Activated CD4-positive, alpha-beta T cell treated with anti-CD3 and anti-CD28 coated beads, Interleukin-2, amount 50 U/mL, for 24 hours (primary cell): ENCODE measurements at places on chromosomes 3 and 15.

DNA sequence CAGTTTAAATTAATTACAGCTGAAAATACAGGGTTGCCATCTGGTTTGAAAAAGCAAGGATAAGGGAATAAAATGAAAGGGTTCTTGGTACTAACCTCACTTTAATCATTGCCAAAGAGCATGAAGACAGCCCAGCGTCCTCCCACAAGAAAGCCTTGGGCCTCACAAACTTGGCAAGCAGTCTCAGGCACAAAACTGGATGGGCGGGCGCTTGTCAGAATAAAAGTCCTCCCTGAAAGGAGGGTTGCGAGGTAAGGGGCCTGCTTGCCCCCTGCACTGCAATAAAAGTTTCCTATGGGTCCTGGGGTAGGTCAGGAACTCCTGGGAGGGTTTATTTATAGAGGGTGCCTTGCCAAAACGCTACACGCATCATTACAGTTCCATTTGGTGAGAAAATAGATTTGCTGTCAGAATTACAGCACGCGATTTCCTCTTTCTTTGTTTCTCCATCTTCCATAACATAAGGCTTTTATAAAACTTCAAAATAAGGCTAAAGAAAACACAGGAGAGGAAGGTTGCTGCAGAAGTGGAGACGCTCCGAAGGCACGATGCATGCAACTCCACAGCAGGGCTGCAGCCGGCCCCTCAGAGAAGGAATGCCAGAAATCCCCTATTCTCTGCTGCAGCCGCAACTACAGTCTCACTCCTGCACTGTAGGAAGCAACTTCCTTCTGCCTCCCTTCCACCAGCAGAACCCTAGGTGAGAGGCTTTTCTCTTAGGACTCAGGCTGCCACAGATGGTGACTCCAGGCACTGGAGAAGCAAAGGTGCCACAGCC is 61.3 kb downstream of the VGLL4 start:
- no peak for DNase-seq

DNA sequence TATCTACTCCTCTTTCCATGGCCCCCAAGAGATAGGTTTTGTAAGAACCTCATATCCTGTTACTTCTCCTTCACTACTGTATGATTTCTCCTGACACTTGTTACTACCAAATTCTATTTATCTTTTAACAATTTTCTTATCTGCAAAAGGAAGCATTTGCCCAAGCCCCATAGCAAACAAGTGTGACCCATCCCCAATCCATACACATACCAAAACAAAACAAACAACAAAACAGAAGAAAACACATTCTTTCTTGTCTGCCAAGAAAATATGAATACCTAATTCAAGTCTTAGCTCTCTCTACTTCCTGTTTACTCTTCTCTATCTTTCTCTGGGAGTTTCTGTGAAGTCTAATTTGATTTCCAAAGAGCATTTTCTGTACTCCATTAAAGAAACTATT is 39.0 kb upstream of the AADAC start:
- no peak for DNase-seq

GRCh38 chr15:94231723-94232468 is 535 bp downstream of the MCTP2 start:
- no peak for DNase-seq

GRCh38 chr3:68271145-68271544 is 616.7 kb upstream of the SUCLG2 start:
- DNase-seq, result no peak

DNA sequence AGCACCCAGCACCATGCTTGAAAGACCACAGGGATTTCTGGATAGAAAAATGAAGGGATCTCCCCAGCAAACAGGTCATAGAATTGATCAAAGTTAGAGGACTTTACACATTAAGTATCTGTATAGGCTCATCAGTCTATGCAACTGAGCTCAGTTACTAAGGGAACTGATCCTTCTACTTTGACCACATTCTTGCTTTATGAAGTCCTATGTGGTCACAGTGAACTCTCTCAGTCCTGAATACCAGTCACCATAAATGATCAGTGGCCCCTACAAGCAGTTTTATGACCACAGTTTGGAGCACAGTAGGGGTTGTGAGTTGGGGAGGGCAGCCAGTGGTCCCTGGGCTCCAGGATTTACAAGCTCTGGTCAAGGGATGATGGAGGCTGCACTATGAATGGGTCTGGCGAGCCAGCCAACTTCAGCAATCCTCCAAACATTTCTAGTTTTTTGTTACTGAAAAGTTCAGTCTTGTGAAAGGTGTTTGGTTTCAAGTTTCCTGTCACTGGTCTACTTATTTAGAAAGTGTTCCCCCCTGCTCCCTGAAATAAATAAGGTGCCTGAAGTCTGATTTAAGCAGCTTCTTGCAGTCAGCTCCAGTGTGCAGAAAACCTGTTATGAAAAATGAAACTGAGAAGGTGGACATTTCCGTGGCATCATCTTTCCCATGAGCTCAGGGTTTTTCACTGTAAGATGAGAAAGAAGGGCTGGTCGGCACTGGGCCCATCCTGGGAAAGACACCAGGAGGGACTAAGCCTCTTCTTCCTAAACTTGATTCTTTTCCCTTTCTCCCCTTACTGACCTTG is 75.5 kb downstream of the DAPK2 start:
- no peak for DNase-seq

- no peak for DNase-seq
Measured at GRCh38 chr15:74239051-74239705, 3.1 kb downstream of the CCDC33 start.

DNA sequence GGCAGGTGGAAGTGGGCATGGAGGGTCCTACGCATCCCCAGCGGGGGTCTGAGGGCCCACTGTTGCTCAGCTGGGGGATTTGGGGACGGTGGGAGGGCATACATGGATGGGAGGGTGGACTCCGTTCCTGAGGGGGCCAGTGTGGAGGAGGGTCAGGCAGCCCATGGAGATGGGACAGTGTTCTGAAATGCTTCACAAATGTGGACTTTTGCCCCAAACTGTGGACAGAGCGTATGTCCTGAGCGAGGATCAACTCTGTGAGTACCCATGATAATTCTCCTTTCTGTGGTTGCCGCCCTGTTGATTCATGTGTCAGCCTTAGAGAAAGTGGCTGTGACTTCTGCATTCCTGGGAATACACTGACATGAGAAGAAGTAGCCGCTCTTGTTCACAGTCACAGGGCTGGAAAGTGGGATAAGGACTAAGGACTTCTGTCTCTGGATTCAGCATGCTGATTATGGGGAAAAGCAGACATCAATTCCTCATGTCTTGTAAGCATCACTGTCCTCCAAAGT is 33.4 kb downstream of the SMAD3 start:
- no peak for DNase-seq

DNA sequence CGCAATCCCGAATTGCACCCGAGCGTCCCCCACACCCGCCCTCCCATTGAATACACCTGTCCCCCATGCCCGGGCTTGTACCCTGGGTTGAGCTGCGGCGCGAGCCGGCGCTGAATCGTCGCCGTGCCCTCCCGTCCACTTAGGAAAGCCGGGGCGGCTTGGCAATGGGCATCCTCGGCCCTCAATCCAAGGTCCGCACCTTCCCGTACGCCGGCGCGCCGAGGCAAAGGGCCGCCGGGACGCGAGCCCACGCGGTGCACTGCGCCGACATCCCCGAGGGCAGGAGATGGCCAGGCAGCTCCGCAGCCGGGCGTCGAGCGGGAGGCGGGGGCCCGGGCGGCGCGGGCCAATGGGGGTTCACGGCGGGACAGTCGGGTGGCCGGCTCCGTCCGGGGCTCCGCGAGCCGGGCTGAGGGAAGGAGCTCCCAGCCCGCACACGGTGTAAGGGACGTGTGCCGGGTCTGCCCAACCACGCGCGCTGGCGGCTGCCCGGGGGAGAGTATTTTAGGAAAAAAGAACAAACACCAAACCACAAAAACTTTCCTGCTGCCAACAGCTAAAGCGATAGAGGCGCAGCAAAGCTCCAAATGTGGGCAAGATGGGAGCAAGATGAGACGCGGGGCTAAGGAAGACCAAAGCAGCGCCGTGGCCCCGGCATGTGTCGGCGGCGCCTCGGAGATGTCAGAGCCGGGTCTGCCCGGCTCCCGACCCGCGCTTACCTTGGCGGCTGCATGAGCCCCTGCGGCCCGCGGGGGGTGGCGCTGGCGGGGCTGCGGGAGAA is 621 bp downstream of the RGMA start:
- no peak for DNase-seq

GRCh38 chr3:50503504-50504342 is at the start of gene CACNA2D2:
Gene CACNA2D2 (minus strand): TSS chr3:50503634. CDS start chr3:50503423, 211 bp downstream.
- peak; percentile 12 for DNase-seq

DNA sequence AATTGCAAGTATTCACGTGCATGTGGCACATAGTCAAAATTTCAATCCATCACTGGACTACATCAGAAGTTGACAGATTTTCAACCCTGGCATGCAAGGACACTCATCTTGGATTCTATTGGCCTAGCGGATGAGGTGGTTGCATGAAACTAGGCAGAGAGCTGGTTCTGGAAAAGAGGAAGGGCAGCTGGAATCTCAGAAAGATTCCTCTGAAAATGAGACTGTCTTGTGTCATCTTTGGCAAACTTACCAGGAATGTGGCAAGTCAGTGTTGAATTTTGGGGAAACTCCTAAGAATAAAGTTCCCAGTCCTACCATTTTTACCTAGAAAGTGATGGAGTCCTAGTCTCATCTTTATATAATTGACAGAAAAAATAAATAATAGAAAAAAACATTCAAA is 384.3 kb upstream of the NR2F2 start:
- DNase-seq, result no peak

DNA sequence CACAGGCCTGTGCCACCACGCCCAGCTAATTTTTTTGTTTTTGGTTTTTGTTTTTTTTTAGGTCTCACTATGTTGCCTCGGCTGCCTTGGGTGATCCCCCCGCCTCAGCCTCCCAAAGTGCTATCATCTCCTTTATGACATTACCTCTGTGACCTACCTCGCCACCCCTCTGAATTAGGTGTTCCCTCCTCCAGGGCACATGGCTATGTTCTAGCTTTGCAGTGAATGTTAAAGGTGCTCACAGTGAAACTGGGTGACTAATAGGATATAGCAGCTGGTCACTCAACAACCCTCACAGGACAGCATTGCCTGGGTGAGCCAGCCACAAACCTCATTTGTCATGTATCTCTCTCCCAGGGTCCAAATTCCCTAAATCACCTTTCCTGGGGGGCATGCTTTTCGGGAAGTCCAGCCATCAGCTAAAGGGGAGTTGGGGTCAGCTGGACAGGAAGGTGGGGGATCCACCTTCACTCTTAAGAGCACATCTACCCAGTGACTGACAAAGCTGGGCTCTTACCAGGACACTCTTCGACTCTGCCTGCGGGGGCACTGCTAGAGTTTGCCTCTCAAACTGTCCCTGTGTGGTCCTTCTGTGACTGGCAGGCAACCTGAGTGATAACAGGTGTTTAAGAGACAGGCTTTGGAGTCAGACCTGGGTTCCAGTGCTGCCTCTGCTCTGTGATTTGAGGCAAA is 1.6 kb upstream of the TTLL3 start:
- DNase-seq, result peak; percentile 23

DNA sequence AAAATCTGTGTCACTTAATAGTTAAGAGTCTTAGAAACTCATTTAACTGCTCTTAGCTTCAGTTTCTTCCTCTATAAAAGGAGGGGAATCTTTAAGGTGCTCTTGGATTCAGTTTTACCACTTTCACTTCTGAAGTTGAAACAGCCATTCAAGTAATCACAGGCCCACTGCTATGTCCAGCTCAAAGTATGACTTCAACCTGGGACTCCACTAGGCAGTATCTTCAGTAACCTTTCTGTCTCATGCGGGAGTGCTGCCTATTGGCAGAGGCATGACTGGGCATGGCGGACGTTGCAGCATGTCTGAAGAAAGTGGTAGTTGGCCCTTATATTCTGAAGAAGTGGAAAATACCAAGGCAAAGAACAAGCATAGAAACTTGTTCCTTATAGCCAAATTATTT is 92.3 kb downstream of the DHX30 start:
- no peak for DNase-seq

DNA sequence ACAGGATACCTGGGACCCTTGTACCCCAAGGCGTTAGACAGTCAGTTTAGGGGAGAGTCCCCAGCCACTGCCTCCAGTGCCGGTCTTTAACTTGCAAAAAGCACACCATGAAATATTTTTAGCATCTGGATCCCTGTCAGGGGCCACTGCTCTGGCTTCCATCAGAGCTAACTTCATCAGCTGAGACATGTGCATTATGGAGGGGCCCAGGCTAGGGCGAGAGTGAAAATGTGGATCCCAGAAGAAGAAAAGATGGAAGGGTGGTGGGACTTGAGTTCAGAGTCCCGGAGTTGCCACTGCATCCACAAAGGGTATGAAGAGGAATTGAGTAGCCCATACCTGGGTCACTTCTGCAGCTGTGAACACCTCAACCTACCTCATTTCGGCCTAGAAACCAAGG is 23.5 kb upstream of the SPATA12 start:
- no peak for DNase-seq

GRCh38 chr3:190258634-190259033 is 63.6 kb downstream of the CLDN1 start:
- no peak for DNase-seq

DNA sequence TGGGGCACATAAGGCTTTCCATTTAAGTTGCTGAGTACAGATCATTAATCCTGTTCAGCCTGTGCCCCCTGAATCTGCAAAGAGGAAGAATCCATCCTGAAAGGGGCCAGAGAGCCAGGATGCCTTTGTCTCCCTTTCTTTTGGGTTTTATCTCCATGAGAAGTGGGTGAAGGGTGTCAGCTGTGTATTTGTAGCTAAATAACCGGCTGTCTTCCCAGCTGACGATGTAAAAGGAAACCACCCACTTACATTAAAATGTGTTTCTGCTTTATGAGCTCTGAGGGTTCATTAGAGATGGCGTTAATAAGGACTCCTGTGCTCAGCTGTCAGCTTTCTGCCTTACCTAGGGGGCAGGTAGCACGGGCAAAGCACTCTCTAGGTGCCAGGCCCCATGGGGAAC is 83.4 kb downstream of the SLCO3A1 start:
- no peak for DNase-seq

GRCh38 chr3:41581700-41582099 is 380.2 kb downstream of the ULK4 start:
- no peak for DNase-seq
